HTR-8/SVneo (cell line): ENCODE measurements at places on chromosomes 16 and 17.

DNA sequence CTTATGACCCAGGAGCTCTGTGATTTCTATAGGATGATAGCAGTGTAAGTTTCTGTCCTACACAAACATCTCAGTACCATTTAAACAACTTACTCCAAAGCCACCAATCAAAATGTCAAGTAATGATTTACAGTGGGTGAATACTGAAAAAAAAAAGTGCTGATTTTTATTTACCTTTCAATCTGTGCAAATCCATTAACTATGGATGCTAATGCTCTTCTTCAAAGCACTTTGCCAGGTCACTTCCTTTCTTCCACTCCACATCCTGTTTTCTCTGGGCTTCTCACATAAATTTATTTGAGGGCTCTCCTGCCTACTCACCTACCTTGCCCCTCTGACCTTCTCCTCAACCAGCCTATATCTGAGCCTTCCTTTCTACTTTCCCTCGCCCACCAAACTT lies 101.6 kb downstream of the SKAP1 start:
- no peak for DNase-seq

- no peak for DNase-seq
These were observed 72.6 kb downstream of the SDK2 start for GRCh38 chr17:73571511-73572130.

GRCh38 chr17:57809879-57810278 lies 40.0 kb downstream of the MRPS23 start:
- DNase-seq, result no peak

DNA sequence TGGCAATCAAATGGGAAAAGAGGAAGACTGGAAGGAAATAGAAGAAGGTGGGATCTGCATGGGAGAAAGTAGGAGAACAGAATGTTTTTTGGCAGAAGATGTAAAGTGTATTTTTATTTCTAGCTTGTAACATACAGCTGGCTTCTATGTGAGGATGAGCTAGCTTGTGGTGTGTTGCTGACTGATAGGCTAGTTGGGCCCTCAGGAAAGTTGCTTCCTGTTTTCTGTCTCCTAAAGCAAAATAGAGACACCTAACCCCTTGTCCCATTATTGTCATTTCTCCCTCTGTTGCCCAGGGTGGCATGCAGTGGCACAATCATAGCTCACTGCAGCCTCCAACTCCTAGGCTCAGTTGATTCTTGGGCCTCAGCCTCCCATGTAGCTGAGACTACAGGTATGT lies 15.9 kb downstream of the TNRC6A start:
- no peak for DNase-seq

DNA sequence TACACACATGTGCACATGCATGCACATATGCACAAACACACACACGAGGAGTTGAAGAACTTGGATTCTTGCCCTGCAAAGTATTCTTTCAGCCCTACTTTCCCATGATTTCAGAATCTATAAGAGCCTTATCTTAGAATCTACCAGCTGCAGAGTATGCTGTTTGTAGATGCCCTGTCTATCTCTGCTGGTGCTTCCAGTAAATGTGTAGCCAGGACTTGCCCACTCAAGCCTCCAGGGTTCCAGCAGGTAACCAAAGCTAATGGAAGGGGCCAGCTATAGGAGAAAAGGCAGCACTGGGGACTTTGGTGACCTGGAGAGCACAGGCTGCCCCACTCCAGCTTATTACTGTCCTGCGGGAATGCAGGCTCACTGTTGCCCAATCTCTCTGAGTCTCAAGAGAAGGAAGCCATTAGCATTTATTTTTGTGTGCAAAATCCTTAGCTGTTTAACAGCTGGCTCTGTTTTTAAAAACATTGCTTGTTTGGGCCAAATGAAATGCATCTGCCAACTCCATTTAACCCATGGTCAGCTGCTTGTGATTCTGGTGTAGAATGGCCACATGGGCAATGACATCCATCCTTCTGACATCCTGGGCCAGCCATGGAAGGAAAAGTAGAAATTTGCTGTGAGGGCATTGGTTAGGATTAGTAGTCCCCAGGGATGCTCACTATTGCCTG lies 28.6 kb upstream of the XYLT1 start:
- DNase-seq, result no peak

GRCh38 chr17:42809250-42809649 lies 10.6 kb downstream of the CNTD1 start:
- DNase-seq, result peak; percentile 27

- no peak for DNase-seq
These were observed 289.8 kb upstream of the FOXF1 start for GRCh38 chr16:86220561-86220960.

GRCh38 chr16:75152635-75153034 lies 4.3 kb downstream of the ZFP1 start:
- no peak for DNase-seq

- no peak for DNase-seq
These were observed 107.0 kb downstream of the MAP2K4 start for GRCh38 chr17:12127667-12128066.

DNA sequence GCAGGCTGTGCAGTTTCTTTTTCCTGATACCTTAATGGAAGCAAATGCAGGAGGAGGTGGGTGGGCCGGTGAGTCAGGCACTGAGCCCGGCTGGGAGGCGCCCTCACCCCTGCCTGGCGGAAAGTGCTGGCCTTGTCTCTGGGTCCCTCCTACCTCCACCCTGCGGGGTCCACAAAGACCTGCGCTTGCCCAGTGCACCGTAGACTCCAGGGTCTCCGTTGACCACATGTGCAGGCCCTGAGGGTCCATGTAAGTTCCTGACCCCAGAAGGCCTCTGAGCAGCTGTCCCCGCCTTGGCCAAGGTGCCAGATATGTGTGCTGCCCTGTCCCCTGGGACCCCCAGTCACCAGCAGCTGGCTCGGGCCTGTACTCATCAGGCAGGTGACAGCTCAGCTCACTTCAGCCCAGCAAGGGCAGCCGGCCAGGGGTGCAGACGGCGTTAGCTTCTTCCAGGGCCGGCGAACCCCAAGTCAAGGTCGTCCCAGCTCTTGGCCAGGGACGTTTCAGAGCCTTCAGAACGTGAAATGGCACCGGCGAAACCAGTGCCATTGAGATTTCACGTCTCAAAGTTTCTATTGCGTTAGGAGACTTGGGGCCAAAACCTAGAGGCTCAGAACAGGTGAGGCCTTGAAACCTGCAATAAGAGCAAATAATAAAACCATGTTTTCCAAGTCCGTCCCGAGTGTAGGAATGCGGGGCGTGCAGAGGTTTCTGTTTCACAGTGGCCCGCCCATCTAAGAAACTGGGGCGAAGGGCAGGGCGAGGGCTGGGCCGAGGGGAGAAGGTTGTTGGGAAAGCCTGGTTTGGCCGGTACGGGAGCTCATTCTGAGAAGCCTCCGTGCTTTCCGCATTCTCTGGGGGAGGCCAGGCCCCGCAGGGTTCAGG lies 12.1 kb downstream of the METRNL start:
- DNase-seq, result no peak

DNA sequence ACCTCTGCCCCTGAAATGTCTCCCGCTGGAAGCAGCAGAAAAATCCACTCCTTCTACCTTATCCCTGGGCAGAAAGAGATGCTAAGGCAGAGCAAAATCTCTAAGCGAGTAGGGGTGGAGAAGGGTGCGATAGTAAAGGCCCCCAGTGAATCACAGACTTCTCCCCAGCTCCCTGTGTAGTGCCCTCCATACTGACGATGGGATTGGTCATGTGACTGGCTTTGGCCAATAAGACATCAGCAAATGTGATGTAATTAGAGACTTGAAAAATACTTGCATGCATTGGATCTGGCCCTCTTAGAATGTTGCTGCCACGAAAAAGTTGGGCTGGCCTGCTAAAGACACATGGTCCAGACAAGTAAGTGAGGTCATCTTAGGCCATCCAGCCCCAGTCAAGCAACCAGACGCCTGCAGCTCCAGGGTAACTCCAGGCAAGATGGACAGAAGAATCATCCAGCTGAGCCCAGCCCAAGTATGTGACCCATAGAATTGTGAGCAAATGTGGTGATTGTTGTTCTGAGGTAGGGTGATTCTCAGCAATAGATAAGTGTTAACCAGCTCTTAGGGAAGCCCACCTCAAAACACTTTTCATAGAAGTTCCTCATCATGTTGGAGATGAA lies 36.0 kb downstream of the HASPIN start:
- no peak for DNase-seq

GRCh38 chr16:70575376-70575775 lies 51.8 kb downstream of the SF3B3 start:
- DNase-seq, result no peak

- DNase-seq, result no peak
These were observed 11.1 kb downstream of the PMM2 start for GRCh38 chr16:8808613-8809353.

GRCh38 chr16:4315186-4316107 lies at the start of gene GLIS2:
Gene GLIS2, plus strand, starts transcription at chr16:4316067. Its CDS starts 16,214 bp downstream, at chr16:4332281.
- DNase-seq, result peak; percentile 82

DNA sequence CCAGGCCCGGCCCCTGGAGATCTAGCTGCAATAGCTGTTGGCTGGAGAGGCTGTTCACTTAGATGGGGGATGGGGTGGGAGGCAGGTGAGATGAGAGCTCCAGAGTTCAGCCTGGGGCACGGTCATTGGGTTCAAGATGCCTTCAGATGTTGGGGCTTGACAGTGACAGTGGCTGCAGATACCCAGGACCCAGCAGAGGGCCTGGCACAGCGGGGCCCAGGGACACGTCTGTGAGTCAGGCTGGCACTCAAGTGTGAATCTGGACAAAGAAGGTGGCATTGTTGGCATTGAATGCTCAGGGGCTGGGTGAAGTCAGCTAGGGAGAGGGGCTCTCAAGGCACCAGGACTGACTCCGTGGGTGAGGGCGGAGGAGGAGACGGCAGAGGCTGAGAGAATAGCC lies 328.1 kb downstream of the SEC14L1 start:
- DNase-seq, result no peak

GRCh38 chr17:48335858-48336500 lies 94.0 kb downstream of the SKAP1 start:
- DNase-seq, result peak; percentile 48

GRCh38 chr17:78706271-78706915 lies 75.7 kb downstream of the CYTH1 start:
- DNase-seq, result no peak

GRCh38 chr16:4414187-4414917 lies 2.0 kb downstream of the CORO7 start:
- DNase-seq, result no peak

GRCh38 chr17:67150826-67151225 lies 94.2 kb downstream of the HELZ start:
- DNase-seq, result no peak

GRCh38 chr17:54172096-54172984 lies 349.6 kb downstream of the KIF2B start:
- no peak for DNase-seq
